ENCODE measurements at places on chromosomes 5 and 9.

DNA sequence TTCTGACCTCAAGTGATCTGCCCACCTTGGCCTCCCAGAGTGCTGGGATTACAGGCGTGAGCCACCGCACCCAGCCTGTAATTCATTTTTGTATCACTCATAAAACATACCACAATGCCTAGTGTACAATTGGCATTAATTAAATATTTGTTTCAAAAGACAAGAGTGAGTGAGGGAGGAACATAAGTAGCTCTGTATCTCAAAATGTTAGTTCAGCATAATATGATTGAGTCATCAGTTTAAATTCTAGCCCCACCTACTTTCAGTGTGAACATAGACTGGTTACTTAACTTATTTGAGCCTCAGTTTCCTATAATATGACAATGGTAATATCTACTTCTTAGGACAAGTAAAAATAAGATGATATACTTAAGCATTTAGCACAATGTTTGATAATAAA is 26.9 kb downstream of the INVS start:
- no peaks in the 10 kb centered on the region for H3K27me3 ChIP-seq
- DNase-seq, result no peak
- no peaks in the 10 kb centered on the region for H3K4me1 ChIP-seq
- H3K27ac ChIP-seq, result no peak overlapping the region

DNA sequence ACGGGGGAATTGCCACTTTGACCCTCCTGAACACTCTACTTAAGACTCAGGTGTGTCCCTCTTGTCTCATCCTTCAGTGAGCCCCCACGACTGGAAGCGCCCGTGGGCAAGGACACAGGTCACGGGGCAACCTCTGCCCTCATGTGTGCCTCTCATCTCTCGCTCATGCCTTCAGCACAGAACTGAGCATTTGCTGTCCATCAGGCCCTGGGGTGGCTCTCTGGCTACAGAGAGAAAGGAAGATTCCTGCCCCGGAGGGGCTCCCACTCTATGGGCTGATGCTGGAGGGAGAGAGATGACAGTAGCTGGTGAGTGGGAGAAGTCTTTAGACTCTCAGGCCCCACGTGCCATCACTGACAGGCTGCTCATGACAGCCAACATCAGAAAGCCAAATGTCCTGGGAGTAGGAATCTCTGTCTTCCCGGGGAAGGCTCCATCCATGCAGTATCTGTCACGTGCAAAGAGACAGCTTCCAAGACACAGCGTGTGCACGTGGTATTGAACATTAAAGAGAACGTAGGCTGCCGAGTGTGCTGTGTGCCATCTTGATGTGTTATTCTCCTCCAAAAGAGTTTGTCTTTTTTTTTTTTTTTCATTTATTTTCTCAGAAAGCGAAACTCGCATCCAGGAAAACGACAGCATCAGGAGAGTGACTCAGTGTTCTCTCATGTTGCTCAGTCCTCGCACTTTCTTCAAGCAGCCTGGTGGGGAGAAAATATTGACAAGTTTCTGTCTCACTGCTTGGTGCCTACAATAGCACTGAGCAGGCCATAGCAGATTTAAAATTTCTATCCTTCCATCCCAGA is 190.5 kb downstream of the GAS1 start:
- no peaks in the 10 kb centered on the region for H3K27me3 ChIP-seq
- H3K4me3 ChIP-seq, result no peak overlapping the region
- no peak for DNase-seq

DNA sequence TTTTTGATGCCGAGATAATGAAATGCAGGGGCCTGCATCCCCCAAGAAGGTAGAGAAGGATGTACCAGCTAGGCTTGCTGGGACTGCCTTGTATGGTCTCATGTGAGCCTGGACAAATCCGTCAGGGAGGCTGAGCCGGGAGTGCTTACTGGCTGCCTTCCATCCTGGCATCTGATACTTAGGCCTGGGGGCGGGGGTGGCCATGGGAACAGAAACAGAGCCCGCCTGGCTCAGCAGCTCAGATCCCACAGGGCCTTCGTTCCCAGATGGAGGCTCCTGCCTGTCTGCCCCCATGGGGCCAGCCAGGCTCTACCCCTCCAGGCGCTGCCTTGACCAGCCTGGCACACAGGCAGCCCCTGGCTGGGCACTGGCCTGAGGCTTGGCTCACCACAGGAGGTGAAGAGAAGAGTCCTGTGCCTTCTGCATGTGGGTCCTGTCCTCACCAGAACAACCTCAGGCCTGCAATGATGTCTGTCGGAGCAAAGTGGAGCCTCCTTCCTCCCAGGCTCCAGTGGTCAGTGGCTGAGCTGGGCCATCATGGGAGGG is 10.5 kb upstream of the SPATA31E1 start:
- no peaks in the 10 kb centered on the region for H3K4me1 ChIP-seq
- H3K27ac ChIP-seq, result no peak overlapping the region
- no peaks in the 10 kb centered on the region for H3K36me3 ChIP-seq

DNA sequence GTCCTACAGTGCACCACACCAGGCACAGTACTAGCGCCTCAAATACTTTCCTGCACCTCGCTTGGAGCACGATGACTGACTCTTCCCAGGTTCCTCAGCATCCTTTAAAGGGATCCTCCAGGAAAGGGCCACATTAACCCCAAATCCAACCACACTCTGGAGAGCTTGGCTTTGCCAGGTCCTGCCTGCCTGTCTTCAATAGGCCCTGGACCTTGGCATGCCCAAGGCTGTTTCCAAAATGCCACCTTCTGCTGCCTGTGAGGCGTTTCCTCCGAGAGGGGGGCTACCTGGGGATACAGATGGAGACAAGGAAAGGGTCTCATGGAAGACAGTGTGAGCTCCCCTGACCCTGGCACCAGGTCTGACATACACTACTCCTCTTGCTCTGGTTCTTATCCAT is 169.9 kb downstream of the DAB2IP start:
- no peaks in the 10 kb centered on the region for H3K36me3 ChIP-seq
- DNase-seq, result no peak
- H3K27me3 ChIP-seq, result no peaks in the 10 kb centered on the region

- no peak for DNase-seq
- no peaks in the 10 kb centered on the region for H3K27me3 ChIP-seq
- H3K27ac ChIP-seq, result no peak overlapping the region
- no peaks in the 10 kb centered on the region for H3K36me3 ChIP-seq
Measured at GRCh38 chr5:122390154-122390553, 78.1 kb downstream of the SNCAIP start.

DNA sequence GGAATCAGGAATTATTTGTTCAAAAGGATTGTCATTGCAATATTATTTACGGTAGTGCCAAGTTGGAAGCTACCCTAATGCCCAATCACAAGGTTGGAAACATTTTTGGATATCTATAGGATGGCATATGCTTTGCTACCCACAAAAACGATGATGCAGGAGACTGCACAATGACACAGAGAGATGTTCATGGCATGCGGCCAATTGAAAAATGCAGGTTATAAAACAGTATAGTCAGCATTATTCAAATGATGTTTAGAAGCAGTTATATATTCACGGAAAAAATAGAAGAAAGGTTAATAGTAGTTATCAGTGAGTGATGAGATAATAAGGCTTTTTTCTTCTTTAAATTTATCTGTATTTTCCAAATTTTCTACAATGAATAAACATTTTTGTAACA is 5.9 kb upstream of the ACSL6 start:
- no peak overlapping the region for H3K4me3 ChIP-seq
- H3K36me3 ChIP-seq, result no peaks in the 10 kb centered on the region
- no peak for DNase-seq

- no peak overlapping the region for H3K4me3 ChIP-seq
- no peaks in the 10 kb centered on the region for H3K36me3 ChIP-seq
- no peak for DNase-seq
- H3K27me3 ChIP-seq, result no peaks in the 10 kb centered on the region
- H3K4me1 ChIP-seq, result no peaks in the 10 kb centered on the region
- H3K27ac ChIP-seq, result no peak overlapping the region
Measured at GRCh38 chr9:104329245-104329644, 174.8 kb upstream of the OR13F1 start.

DNA sequence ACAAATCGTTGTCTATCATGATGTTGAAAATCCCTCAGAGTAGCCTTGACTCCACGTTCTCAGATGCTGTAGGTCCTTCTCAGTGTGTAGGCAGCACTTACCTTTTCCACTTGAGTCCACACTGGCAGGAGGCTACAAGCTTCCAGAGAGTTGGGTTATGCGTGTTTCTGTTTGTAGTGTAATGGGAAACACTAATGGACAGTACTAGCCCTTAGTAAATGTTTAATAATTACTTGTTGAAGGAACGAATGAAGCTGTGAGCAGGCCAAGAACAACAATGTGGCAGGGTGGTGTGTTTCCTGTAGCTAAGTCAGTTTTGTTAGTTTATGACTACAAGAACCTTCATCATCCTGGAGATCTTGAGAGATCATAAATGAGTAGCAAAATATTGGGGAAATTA is 83.5 kb downstream of the ARHGAP26 start:
- no peak for DNase-seq
- no peak overlapping the region for H3K4me3 ChIP-seq
- H3K27ac ChIP-seq, result no peak overlapping the region
- no peaks in the 10 kb centered on the region for H3K4me1 ChIP-seq
- H3K27me3 ChIP-seq, result no peaks in the 10 kb centered on the region

DNA sequence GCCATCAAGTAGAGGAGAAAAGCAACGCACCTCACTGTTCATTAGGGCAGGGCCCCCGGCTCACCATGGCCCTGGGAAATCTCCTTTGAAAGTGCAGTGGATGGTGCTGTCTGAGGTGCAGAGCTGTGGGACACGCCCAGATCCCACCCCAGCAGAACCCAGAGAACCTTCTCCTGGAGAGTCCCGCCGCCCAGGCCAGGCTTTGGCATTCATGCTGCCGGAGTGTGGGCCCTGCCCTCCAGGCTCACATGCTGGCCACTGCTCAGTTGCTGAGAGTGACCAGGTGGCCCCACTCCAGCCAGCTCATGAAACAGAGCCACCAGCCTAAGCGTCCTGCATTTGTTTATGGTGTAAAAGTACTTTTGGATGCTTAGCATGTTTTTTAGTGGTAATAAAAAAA is 23.8 kb upstream of the LRRC14B start:
- no peak overlapping the region for H3K27ac ChIP-seq
- no peaks in the 10 kb centered on the region for H3K4me1 ChIP-seq
- DNase-seq, result no peak
- no peaks in the 10 kb centered on the region for H3K27me3 ChIP-seq
- no peaks in the 10 kb centered on the region for H3K36me3 ChIP-seq
- H3K4me3 ChIP-seq, result no peak overlapping the region

GRCh38 chr5:150661086-150661485 is at the start of gene MYOZ3:
Gene MYOZ3 (plus strand): TSS chr5:150661251. CDS start chr5:150662942, 1,691 bp downstream.
- no peak within 1 kb of the TSS for H3K27ac ChIP-seq
- no peaks in the 10 kb centered on the region for H3K27me3 ChIP-seq
- H3K4me3 ChIP-seq, result no peak within 1 kb of the TSS
- peaks cover 6% of the 10 kb centered on the region for H3K4me1 ChIP-seq

- H3K4me3 ChIP-seq, result no peak overlapping the region
- no peaks in the 10 kb centered on the region for H3K4me1 ChIP-seq
- no peak overlapping the region for H3K27ac ChIP-seq
- H3K27me3 ChIP-seq, result no peaks in the 10 kb centered on the region
- no peaks in the 10 kb centered on the region for H3K36me3 ChIP-seq
- no peak for DNase-seq
Measured at GRCh38 chr5:158840193-158840592, 259.5 kb downstream of the EBF1 start.

DNA sequence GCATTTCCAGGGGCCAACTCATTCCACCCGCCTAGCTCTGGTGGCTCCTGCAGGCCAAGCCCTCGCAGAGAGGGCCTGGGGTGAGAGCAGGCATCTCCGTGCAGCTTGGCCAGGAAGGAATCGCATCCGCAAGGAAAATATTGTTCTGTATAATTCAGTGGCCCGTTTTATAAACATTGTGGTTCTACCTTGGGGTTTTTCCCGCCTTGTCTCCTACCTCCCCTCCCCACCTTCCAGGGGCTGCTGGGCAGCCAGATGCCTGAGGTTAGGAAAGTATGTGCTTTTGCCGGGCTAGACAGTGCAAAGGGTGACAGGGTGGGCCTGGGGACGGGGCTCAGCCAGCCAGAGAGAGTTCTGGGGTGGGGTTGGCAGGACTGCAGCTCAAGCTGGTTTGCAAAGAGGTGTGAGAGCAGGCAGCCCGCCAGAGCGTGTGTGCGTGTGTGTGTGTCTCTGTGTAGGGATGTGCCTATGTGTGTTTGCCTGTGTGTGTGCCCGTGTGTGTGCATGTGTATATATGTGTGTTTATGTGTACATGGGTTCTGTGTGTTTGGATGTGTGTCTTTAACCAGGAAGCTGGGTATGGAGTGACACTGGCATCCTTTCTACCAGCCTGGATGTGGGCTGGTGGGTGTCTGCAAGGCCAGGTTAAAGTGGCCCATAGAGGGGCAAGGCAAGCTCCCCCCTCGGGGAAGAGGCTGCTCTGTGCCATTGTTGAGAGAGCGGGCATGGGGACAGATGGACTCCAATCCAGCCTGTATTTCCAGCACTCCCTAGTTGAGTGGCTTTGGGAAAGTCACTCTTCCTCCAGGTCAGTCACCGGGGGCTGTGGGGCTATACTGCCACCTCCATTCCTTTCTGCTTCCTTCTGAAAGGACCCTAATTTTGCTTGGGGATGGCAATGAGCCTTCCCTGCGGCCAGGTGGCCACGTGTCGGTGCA is 10.6 kb upstream of the SLC2A6 start:
- DNase-seq, result no peak
- H3K27me3 ChIP-seq, result no peaks in the 10 kb centered on the region
- no peak overlapping the region for H3K27ac ChIP-seq

DNA sequence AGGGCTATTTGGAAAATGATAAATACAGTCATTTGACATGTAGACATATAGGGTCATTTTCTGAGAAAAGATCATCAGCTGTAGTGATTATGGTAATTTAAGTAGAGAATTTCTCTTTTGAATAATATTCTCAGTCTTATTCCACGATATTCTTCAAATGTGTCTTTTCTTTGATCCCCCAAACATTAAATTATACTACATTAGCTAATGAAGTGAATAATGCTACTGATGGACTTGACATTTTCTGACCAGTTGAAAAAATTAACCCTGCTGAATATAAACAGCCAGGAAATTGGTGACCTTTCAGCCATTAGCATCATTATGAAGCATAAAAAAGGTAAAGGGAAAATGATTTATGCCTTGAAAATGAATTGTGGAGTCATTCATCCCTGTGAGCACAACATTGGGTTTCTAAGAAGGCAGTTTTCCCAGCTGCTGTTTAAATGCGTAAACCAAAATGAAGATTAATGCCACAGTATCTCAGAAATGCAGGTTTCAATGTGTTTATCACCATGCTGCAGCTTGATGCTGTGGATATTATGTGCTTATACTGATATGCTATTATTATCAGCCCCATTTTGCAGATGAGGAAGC is 489.1 kb downstream of the KCTD16 start:
- no peaks in the 10 kb centered on the region for H3K36me3 ChIP-seq
- H3K4me3 ChIP-seq, result no peak overlapping the region
- H3K27ac ChIP-seq, result no peak overlapping the region
- no peak for DNase-seq
- no peaks in the 10 kb centered on the region for H3K4me1 ChIP-seq

GRCh38 chr5:96702503-96703383 is 40.6 kb downstream of the CAST start:
- H3K27ac ChIP-seq, result peak overlapping the region; percentile 84
- peaks cover 7% of the 10 kb centered on the region for H3K4me1 ChIP-seq
- peak; percentile 82 for DNase-seq
- no peaks in the 10 kb centered on the region for H3K36me3 ChIP-seq
- H3K4me3 ChIP-seq, result peak overlapping the region; percentile 51
- H3K27me3 ChIP-seq, result no peaks in the 10 kb centered on the region

GRCh38 chr5:18393565-18394442 is 759.5 kb downstream of the TAF11L14 start:
- H3K27me3 ChIP-seq, result no peaks in the 10 kb centered on the region
- no peak overlapping the region for H3K4me3 ChIP-seq
- no peak for DNase-seq
- H3K27ac ChIP-seq, result no peak overlapping the region
- H3K4me1 ChIP-seq, result no peaks in the 10 kb centered on the region
- no peaks in the 10 kb centered on the region for H3K36me3 ChIP-seq
